Mesenchymal stem cell (in vitro differentiated cells and primary cell): ENCODE measurements at places on chromosomes 13 and 19.
A peak's percentile ranks its signal among the peaks of the same experiment; 100 is the strongest.

DNA sequence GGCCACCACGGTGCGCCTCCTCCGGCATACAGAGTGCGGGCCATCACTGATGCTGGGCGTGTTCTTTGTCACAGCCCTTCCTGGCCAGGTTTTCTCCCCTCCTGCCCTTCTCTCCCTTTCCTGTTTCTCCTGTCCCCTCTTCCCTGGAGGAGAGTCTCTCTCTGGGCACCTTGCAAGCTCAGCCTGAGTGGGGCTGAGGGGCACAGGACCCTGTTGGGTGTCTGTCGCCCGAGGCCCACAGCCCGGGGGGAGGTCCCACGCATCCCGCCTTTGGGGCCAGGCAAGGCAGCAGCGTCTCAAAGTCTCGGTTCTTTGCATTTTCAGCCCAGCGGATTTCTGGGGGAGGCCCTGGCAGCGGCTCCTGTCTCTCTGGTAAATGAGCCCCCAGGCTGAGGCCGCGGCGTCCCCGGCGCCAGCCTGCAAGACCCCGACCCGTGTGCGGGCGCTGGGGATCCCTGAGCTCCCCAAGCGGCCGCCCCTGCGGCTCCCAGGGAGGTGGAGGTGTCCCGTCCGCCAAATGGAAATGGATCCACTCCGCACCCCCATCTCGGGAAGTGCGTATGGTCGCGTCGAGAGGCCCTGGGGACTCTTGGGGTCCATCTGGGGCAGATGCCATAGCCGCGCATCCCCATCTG lies 47.2 kb downstream of the COMP start:
- DNase-seq, result no peak

- DNase-seq, result no peak
Observed at GRCh38 chr13:113783200-113783881, 24.3 kb downstream of the TMEM255B start.

GRCh38 chr19:7622933-7623685 lies 6.2 kb downstream of the XAB2 start:
- DNase-seq, result no peak

GRCh38 chr13:29457299-29457698 lies 138.2 kb downstream of the SLC7A1 start:
- peak; percentile 74 for DNase-seq

DNA sequence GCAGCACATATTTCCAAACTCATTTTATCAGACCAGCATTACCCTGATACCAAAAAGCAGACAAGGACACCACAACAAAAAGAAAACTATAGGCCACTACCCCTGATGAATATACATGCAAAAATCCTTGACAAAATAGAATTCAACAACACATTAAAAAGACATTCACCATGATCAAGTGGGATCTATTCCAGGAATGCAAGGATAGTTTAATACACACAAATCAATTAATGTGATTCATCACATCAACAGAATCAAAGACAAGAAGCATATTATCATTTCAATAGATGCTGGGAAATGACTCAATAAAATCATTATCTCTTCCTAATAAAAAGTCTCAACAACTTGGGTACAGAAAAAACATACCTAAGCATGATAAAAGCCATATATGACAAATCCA lies 11.2 kb downstream of the ZNF347 start:
- no peak for DNase-seq

GRCh38 chr19:39531834-39532232 lies 819 bp downstream of the EID2B start:
- DNase-seq, result no peak

DNA sequence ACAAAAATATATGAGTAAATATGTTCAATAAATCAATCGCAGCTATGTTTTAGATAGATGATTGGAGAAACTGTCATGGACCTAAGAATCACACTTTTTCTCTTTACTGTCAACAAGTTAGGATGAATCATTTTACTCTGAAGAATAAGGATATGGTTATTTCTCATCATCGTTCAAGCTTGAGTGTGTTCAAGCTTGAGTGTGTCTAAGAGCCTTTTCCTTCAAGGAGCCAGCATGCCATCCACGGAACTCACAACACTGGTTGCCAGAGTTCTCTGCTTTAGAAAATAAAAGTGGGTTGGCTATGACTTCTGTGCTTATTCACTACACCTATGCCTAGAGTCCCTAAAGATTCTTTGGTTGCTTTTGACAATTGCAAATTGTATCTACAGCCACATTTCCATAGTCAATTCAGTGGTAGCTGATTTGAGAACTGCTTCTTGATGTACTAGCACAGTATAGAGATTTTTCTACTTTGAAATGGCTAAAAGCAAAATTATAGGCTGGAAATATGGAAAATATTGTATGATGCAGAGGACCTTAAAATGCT lies 58.1 kb upstream of the SCEL start:
- no peak for DNase-seq

- no peak for DNase-seq
Observed at GRCh38 chr19:56137405-56137804, 3.7 kb upstream of the ZNF444 start.

- DNase-seq, result no peak
Observed at GRCh38 chr19:48378194-48378570, 13.2 kb downstream of the KDELR1 start.

DNA sequence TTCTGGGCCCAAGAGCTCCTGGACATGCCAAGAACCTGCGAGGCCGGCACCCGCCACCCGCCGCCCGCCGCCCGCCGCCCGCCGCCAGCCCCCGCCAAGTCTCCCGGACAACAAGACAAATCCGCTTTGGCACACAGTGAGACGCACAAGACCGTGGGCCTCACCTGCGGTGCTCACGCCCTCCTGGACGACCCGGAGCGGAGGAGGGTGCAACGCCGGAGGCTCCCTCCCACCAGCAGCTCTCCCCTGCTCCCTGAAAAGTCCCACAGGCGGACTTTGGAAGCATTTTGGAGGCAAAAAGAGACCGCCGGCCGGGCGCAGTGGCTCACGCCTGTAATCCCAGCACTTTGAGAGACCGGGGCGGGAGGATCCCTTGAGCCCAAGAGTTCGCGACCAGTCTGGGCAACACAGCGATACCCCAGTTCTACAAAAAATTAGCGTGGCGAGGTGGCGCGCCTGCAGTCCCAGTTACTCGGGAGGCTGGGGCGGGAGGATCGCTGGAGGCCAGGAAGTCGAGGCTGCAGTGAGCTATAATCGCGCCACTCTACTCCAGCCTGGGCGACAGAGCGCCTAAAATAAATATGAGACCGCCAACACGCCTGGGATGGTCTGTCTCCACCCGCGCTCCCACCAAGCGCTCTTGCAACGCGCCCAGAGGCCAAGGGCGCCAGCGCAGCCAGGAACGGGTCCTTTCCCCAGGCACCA lies 783 bp downstream of the RHPN2 start:
- DNase-seq, result peak; percentile 42

GRCh38 chr13:32381539-32381938 lies 46.4 kb downstream of the N4BP2L1 start:
- DNase-seq, result peak; percentile 47

DNA sequence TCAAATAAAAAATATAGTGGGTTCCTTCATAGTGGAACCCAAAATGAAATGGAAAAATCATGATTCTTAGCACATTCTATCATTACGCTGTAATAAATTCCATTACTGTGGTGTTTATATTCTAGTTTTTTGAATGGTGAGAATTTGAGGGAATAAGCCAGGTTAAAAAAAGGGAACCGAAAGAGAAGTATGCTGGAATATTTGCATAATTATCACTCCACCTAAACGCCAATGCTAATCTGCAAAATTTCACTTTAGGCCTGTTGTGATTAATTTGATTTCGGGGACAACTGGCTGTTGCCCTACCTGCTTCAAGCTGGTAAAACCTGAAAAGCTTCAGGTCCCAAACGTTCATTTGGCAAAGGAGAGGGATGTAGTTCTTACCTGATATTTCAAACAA lies 32.1 kb upstream of the SCEL start:
- no peak for DNase-seq

GRCh38 chr19:30333291-30334065 lies 38.7 kb upstream of the ZNF536 start:
- no peak for DNase-seq

GRCh38 chr19:1384478-1385110 lies 887 bp downstream of the NDUFS7 start:
- peak; percentile 26 for DNase-seq

- DNase-seq, result no peak
Observed at GRCh38 chr13:37114250-37114649, 8.8 kb upstream of the CSNK1A1L start.

- no peak for DNase-seq
Observed at GRCh38 chr19:42316223-42317211, 3.4 kb downstream of the TMEM145 start.

- no peak for DNase-seq
Observed at GRCh38 chr13:78594456-78594975, 8.8 kb downstream of the POU4F1 start.

DNA sequence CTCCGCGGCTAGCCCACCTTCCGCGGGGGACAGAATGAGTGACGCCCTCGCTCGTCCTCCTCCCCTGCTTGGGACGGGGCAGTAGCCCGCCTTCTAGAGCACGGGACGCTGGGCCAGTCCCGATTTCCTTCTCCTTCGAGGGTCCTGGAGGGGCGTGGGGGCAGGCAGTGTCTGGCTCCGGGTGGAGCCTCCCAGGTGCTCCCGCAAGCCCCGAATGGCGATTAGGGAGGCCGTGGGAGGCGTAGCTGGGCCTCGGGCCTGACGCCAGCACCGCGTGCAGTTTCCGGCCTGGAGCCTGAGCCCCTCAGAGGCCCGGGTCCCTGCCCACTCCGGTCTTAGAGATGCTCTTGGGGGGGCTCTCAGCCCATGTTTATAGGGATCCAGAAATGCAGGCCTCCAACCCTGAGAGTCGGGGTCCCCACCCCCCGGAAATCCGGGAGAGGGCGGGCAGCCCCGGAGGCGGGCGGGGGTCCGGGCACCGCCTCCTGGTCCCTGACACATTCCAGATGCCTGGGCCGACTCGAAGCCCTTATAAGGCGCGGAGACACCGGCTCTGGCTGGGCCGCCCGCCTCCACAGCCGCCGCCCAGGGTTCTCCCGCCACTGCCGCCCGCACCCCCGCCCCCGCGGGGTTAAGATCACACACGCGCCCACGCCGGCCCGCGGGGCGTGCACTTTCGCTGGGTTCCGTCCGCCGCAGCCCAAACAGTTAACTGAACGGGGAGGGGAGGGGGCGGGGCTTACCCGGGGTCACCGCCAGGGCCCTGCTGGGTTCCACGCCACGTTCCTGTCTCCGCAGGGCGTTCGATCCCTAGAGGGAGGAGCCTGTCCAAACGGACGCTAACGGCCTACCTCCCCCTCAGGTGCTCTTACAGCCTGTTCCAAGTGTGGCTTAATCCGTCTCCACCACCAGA lies 1.5 kb downstream of the MYADM start:
- peak; percentile 93 for DNase-seq

DNA sequence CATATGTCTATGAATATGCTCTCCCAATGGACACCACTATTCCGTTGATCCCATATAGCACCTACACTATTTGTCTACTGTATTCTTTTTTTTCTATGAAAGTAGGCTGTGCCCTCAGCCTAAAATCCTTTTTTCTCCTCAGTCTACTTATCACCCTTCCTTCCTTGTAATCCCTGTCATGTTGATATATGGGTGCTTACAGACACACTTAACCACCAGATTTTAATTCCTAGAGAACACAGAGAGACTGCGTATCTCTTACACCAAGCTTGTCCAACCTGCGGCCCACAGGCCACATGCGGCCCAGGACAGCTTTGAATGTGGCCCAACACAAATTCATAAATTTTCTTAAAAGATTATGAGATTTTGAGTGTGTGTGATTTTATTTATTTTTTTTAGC lies 101.1 kb downstream of the ZAR1L start:
- DNase-seq, result no peak

- DNase-seq, result peak; percentile 76
Observed at GRCh38 chr19:52453324-52454094, at the start of gene ZNF578. Gene ZNF578 (plus strand): TSS chr19:52453553. CDS start chr19:52501846, 48,293 bp downstream.

DNA sequence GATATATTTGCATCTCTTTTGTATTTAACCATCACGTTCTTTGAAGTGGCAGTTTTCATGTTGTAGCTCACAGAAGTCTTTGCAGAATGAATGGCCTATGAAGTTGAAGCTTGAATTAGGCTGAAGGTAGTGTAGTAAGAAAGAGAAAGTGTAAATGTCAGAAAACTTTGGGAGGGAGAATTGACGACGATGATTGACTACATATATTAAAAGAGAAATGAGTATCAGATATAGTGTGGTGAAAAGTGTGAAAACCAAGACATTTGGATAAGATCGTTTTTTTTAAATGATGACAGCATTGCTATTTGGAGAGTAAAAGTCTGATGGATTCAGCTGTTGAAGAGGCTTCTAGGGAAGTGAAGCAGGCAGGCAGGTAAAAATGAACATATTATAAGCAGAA lies 14.6 kb upstream of the GPC5 start:
- no peak for DNase-seq

DNA sequence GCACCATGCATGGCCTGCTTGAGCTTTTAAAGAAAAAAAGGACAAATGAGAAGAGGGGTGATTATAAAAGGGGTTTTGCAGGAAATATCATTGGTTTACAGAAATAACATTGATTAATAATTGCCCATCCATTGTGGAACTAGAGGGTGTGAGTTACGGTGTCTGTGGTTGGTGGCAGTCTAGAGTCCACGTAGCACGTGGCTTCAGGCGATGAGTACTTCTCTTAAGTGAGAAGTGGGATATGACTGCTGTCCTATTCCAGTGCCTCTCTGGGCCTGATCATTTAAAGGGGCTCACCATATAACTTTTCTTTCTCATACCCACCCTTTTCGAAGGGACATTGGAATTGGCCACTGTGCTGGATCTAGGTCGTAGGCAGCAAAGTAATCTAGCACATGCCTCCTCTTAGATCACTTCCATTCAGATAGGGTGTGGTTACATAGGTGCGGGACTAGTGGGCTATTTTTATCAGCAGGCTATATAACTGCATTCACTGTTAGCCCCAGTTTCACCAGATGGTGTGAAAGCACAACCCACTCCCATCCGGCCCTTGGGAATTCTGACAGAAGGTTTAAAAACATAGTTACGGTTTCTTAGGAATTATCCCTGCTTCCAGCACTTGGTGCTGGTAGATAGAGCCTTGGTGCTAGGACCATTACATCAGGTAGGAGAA lies 19.9 kb downstream of the PPP5C start:
- DNase-seq, result no peak

DNA sequence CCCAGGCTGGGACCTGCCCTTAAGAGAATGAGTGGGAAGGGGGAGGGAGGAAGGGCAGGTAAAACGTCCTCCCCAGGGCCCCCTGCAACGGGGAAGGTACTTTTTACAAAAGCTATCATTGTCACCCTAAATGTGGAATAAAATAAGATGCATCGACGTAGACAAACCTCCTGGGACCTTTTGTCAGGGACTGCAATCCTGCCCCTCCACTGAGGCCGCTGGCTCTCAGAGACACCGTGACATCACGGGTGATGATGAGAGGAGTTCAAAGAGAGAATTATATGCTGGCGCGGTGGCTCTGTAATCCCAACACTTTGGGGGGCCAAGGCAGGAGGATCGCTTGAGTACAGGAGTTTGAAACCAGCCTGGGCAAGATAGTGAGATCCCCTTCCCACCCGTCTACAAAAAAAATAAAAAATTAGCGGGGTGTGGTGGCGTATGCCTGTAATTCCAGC lies 1.8 kb upstream of the MYBPC2 start:
- no peak for DNase-seq
